ENCODE measurements at places on chromosomes 3 and 15. TPM values are rescaled to one million over a fixed set of nuclear protein-coding genes. Genes with fewer than 3 reads are reported as not detected.

AMT gene
- total RNA-seq, result 1.6 TPM

TICRR gene
- total RNA-seq, result 18.4 TPM

SLCO2A1 gene
- total RNA-seq, result not detected

KLHL40 gene
- not detected for total RNA-seq

LRTM1 gene
- not detected for total RNA-seq

ADAMTS7 gene
- 4.2 TPM for total RNA-seq

RRP9 gene
- 112 TPM for total RNA-seq

Measured in PC-3 (cell line).